ENCODE measurements at places on chromosomes 5 and 9.

GRCh38 chr9:72041775-72042194 lies 18.6 kb downstream of the C9orf57 start:
- no peaks in the 10 kb centered on the region for H3K36me3 ChIP-seq
- H3K27ac ChIP-seq = no peak overlapping the region
- no peak overlapping the region for H3K4me3 ChIP-seq
- H3K27me3 ChIP-seq = peaks cover 13% of the 10 kb centered on the region
- peaks cover 5% of the 10 kb centered on the region for H3K4me1 ChIP-seq

GRCh38 chr9:130665431-130666392 lies 1.3 kb downstream of the PRDM12 start:
- no peak for DNase-seq
- peak overlapping the region; percentile 15 for H3K4me3 ChIP-seq
- peaks cover 12% of the 10 kb centered on the region for H3K4me1 ChIP-seq
- H3K27me3 ChIP-seq = peaks cover 20% of the 10 kb centered on the region
- H3K27ac ChIP-seq = no peak overlapping the region

- peaks cover 3% of the 10 kb centered on the region for H3K27me3 ChIP-seq
- H3K4me3 ChIP-seq = no peak overlapping the region
Measured at GRCh38 chr9:116316246-116316645, 162.7 kb downstream of the PAPPA start.

- H3K27me3 ChIP-seq = no peaks in the 10 kb centered on the region
- H3K27ac ChIP-seq = no peak overlapping the region
- no peak for DNase-seq
- H3K36me3 ChIP-seq = no peaks in the 10 kb centered on the region
Measured at GRCh38 chr5:105530716-105531261, 1968.2 kb upstream of the NUDT12 start.

GRCh38 chr5:173734716-173735115 lies 118.3 kb upstream of the BOD1 start:
- H3K36me3 ChIP-seq = no peaks in the 10 kb centered on the region
- no peak for DNase-seq
- peak overlapping the region; percentile 38 for H3K4me3 ChIP-seq
- peaks cover 50% of the 10 kb centered on the region for H3K4me1 ChIP-seq

GRCh38 chr9:114231273-114231672 lies 75.9 kb downstream of the COL27A1 start:
- H3K36me3 ChIP-seq = no peaks in the 10 kb centered on the region
- H3K27ac ChIP-seq = no peak overlapping the region
- no peak overlapping the region for H3K4me3 ChIP-seq
- DNase-seq = no peak

- peaks cover 12% of the 10 kb centered on the region for H3K4me1 ChIP-seq
- H3K27ac ChIP-seq = no peak overlapping the region
- H3K27me3 ChIP-seq = peaks cover 47% of the 10 kb centered on the region
Measured at GRCh38 chr9:129258124-129258822, 80.2 kb upstream of the IER5L start.

DNA sequence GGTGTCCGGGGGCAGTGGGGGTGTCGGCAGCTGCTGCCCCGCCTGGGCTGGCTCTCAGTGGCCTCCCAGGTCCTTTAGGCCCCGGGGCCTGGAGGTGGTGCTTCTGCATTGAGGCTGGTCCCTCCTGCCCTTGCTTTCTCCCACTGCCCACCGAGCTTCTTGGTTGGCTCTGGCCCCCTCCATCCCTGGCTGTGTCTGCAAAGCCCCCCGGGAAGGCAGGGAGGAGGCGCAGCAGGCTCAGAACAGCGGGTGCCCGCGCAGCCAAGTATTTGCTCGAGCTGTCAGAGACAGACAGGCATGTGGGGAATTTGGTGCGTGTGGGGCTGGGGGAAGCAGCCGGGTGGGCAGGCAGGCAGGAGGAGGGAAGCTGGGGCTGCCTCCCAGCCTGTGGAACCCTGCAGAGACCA lies 11.5 kb downstream of the CXXC5 start:
- no peaks in the 10 kb centered on the region for H3K27me3 ChIP-seq
- H3K4me3 ChIP-seq = peak overlapping the region; percentile 74
- H3K36me3 ChIP-seq = peaks cover 7% of the 10 kb centered on the region
- peaks cover 76% of the 10 kb centered on the region for H3K4me1 ChIP-seq
- H3K27ac ChIP-seq = peak overlapping the region; percentile 75

DNA sequence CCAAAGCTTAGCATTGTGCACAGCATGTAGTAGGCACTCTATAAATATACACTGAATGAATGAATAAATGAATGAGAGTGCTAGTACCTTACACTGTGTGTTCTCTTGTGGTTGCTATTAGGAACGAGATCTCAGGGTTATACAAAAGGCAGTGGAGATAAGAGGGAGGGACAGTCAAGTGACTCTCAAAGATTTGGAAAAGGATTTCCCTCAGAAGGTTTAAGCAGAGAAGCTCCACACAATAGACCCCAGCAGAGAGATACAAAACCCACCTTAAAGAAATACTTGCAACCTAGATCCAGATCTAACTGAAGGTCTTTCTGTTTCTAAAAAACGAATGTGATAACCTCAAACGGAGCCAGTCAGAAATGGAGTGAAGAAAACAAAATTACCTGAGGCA lies 11.8 kb upstream of the EFNA5 start:
- H3K27me3 ChIP-seq = peaks cover 16% of the 10 kb centered on the region
- no peak for DNase-seq
- H3K4me3 ChIP-seq = no peak overlapping the region
- H3K27ac ChIP-seq = no peak overlapping the region
- no peaks in the 10 kb centered on the region for H3K4me1 ChIP-seq

GRCh38 chr5:143037071-143037470 lies 266.9 kb downstream of the ARHGAP26 start:
- DNase-seq = no peak
- no peak overlapping the region for H3K27ac ChIP-seq
- no peak overlapping the region for H3K4me3 ChIP-seq
- peaks cover 3% of the 10 kb centered on the region for H3K4me1 ChIP-seq

- H3K27me3 ChIP-seq = peaks cover 3% of the 10 kb centered on the region
- no peak overlapping the region for H3K27ac ChIP-seq
- no peaks in the 10 kb centered on the region for H3K36me3 ChIP-seq
- no peak for DNase-seq
Measured at GRCh38 chr9:115237385-115237998, 119.5 kb upstream of the TNC start.

- no peak overlapping the region for H3K4me3 ChIP-seq
- H3K27me3 ChIP-seq = no peaks in the 10 kb centered on the region
- H3K4me1 ChIP-seq = no peaks in the 10 kb centered on the region
- no peak for DNase-seq
Measured at GRCh38 chr5:26727916-26728315, 310.5 kb downstream of the CDH9 start.

DNA sequence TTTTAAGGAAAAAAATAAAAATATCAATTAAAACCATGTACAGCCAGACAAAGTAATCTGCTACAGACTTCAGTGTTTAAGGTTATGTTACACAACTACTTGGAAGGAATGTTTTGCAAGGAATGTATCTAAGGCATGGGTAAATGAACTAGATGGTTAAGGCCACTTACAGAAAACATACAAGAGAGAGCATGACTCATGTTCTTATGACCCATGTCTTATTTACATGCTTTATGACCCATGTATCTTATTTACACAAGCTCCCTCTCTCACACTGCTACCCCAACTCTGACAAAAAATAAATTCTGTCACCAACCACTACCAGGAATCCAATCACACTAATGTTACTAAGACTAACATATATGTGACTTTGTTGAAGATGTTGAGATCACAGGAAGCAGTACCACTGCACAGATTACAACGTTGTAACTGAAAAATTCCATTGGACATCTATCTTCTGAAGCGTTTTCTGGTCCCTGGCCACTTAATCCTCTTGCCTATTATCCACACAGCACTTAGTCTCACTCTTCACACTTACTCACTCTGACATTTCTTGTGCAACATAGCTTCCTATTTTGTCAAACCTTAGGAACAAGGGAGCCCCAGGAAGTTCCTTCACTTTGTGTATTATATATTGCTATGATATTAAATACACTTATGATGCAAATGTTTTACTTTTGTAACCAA lies 1630.1 kb upstream of the C9orf72 start:
- H3K27me3 ChIP-seq = no peaks in the 10 kb centered on the region
- no peaks in the 10 kb centered on the region for H3K4me1 ChIP-seq
- H3K4me3 ChIP-seq = no peak overlapping the region
- no peaks in the 10 kb centered on the region for H3K36me3 ChIP-seq
- DNase-seq = no peak

- H3K27me3 ChIP-seq = no peaks in the 10 kb centered on the region
- no peak overlapping the region for H3K27ac ChIP-seq
- H3K4me1 ChIP-seq = no peaks in the 10 kb centered on the region
- H3K36me3 ChIP-seq = no peaks in the 10 kb centered on the region
- no peak for DNase-seq
- no peak overlapping the region for H3K4me3 ChIP-seq
Measured at GRCh38 chr5:92741906-92742305, 839.1 kb downstream of the NR2F1-AS1 start.

DNA sequence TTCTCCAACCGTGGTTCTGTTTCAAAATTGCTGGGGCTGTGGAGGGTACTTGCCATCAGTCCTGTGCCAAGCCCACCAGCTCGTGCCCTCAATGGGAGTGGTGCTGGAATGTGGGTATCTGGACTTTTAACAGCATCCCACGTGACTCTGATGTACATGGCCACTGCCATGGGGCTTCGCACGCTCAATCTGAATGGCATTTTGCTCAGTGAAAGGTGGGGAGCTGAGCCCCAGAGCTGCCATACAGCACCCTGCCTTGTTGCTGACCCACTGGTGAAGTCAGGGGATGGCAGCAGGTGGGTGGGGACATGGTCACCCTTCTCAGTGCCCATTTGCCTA lies 16.6 kb upstream of the SYNPO start:
- DNase-seq = no peak
- H3K27ac ChIP-seq = peak overlapping the region; percentile 79
- H3K36me3 ChIP-seq = peaks cover 2% of the 10 kb centered on the region
- peak overlapping the region; percentile 91 for H3K4me3 ChIP-seq
- H3K4me1 ChIP-seq = peaks cover 42% of the 10 kb centered on the region

GRCh38 chr5:68454766-68455165 lies 239.2 kb downstream of the PIK3R1 start:
- H3K4me1 ChIP-seq = no peaks in the 10 kb centered on the region
- no peaks in the 10 kb centered on the region for H3K36me3 ChIP-seq
- H3K4me3 ChIP-seq = no peak overlapping the region
- no peak for DNase-seq

DNA sequence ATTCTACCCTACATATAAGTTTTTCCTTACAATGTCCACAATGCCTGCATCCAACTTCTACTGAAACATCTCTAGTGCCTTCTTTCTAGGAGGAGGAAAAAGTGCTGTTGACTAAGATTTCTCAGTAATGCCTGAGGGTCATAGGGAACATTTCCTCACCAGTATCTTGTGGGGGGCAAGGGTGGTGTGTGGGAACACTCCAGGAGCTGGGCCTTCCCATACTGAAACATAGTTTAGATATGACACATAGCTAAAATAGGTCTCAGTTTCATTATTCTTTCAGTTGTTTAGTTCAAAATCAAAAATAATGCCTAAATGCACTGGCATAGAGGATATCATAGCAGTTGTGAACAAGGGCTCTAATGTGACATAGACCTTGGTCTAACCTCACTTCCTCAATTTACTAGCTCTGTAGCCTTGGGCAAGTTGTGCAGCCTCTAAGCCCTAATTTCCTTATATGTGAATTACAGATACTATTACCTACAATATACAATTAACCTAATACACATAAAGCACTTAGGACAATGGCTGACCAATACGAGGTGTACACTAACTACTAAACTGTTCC lies 66.1 kb downstream of the HAPLN1 start:
- no peak overlapping the region for H3K27ac ChIP-seq
- H3K4me1 ChIP-seq = no peaks in the 10 kb centered on the region
- H3K27me3 ChIP-seq = peaks cover 3% of the 10 kb centered on the region
- no peaks in the 10 kb centered on the region for H3K36me3 ChIP-seq
- DNase-seq = no peak

GRCh38 chr9:37486616-37487548 lies 1.1 kb downstream of the POLR1E start:
- H3K27ac ChIP-seq = peak overlapping the region; percentile 92
- H3K4me3 ChIP-seq = peak overlapping the region; percentile 96
- H3K36me3 ChIP-seq = peaks cover 7% of the 10 kb centered on the region
- no peak for DNase-seq
- H3K27me3 ChIP-seq = no peaks in the 10 kb centered on the region

DNA sequence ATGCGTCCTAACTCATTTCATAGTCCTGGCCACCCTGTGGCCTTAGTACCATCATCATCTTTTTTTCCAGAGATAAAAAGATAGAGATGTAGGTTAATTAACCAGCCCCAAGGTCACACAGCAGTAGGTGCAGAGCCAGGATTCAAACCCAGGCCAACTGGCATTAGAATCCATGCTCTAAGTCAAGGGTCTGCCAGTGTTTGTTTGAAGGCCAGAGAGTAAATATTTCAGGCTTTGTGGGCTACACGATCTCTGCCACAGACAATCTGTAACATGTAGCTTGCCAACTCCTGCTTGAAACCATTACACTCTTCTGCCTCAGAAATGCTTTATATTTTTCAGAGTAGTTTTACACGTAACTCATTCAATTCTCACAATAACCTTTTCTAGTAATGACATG lies 119.6 kb downstream of the EFNA5 start:
- H3K27ac ChIP-seq = no peak overlapping the region
- H3K4me3 ChIP-seq = no peak overlapping the region
- H3K27me3 ChIP-seq = no peaks in the 10 kb centered on the region

DNA sequence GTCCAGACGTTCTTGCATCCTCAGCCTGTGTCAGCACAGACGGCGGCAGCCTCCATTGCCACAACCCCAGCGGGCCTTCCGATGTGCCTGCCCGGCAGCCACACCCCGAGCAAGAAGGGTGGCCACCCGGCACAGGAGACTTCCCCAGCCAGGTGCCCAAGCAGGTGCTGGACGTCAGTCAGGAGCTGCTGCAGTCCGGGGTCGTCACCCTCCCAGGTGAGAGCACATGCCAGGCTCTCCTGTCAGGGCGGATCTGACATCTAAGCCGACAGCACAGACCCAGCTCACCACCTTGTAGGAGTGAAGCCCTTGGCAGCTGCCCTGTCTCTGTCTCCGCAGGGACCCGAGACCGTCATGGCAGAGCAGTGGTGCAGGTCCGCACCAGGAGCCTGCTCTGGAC lies 48.3 kb upstream of the LRRC14B start:
- H3K27ac ChIP-seq = no peak overlapping the region
- H3K36me3 ChIP-seq = peaks cover 11% of the 10 kb centered on the region
- H3K27me3 ChIP-seq = peaks cover 18% of the 10 kb centered on the region
- H3K4me1 ChIP-seq = peaks cover 5% of the 10 kb centered on the region
- no peak overlapping the region for H3K4me3 ChIP-seq
- DNase-seq = no peak

GRCh38 chr9:107751567-107752210 lies 262.1 kb upstream of the KLF4 start:
- H3K4me3 ChIP-seq = no peak overlapping the region
- H3K27me3 ChIP-seq = peaks cover 1% of the 10 kb centered on the region
- H3K4me1 ChIP-seq = peaks cover 3% of the 10 kb centered on the region
- no peaks in the 10 kb centered on the region for H3K36me3 ChIP-seq

- no peaks in the 10 kb centered on the region for H3K36me3 ChIP-seq
- no peak overlapping the region for H3K4me3 ChIP-seq
- no peak overlapping the region for H3K27ac ChIP-seq
Measured at GRCh38 chr5:152534641-152535040, 129.6 kb upstream of the NMUR2 start.
